ENCODE measurements at places on chromosomes 3 and 15.

DNA sequence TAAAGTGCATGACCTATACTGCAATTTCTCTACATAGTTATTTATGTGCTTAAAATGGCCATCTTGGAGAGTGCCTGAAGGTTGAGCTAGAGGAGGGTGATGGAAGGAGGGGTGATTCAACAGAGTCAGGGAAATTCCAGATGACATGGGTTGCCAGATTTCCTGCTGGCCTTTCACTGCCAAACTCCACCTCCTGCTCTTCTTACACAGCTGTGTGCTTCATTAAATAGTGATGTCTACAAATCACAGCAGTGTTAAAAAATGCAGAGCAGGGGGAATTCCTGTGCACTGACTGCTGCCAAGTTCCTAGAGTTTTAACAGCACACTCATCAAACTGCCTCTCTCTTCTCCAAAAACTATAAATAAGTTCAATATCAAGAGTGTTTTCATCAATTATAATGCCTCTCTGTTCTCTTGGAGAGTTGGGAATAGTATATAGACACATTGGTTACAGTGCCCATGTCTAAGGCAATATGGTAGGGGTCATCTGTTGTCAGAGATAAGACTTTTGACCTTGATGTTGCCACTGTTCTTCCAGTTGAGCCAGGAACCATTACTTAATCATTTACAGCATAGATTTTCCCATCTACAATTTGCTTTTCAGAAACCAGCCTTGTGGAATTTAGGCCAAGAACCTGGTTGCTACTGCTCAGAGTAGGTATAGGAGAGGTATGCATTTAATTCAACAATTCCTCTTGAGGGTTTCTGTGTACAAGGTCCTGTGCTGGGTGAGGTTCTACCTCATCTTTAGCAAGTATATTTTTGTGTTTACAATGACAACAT lies 79.6 kb downstream of the TP63 start:
- DNase-seq = no peak

GRCh38 chr3:123586131-123586530 lies 1.3 kb upstream of the HACD2 start:
- DNase-seq = no peak

GRCh38 chr3:73530022-73530396 lies 94.7 kb downstream of the PDZRN3 start:
- no peak for DNase-seq

GRCh38 chr15:100762289-100762688 lies 117.3 kb upstream of the ALDH1A3 start:
- no peak for DNase-seq

DNA sequence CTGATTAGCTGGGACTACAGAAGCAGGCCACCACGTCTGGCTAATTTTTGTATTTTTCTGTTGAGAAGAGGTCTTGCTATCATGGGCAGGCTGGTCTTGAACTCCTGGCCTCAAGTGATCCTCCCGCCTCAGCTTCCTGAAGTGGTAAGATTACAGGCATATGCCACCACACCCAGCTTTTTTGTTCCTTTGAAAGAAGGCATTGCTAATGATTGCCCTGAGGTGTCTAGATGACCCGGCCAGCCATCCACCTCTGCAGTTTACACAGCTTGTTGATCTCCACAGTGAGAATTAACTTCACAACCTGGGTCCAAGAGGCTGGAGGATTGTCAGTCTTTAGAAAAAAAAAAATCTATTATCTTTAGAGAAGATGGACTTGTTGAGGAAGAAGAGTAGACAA lies 58.7 kb downstream of the SMAD3 start:
- DNase-seq = no peak

DNA sequence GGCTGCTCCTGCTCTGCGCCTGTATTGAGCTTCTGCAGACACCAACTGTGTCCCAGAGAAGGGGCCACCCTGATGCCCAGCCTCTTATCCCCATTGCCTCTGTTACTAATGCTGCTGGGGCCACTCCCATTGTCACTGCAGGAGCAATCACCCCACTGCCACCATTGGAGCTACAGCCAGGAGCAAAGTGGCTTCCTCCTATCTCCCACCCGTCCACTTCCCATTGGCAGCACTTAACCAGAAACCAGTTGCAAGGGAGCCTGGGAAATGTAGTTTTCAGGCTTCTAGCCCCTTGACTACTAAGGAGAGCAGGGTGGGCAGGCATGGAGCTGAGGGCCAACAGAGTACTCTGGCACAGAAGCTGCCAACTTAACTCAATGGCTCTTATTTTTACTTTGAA lies 55.9 kb upstream of the KLF13 start:
- no peak for DNase-seq

DNA sequence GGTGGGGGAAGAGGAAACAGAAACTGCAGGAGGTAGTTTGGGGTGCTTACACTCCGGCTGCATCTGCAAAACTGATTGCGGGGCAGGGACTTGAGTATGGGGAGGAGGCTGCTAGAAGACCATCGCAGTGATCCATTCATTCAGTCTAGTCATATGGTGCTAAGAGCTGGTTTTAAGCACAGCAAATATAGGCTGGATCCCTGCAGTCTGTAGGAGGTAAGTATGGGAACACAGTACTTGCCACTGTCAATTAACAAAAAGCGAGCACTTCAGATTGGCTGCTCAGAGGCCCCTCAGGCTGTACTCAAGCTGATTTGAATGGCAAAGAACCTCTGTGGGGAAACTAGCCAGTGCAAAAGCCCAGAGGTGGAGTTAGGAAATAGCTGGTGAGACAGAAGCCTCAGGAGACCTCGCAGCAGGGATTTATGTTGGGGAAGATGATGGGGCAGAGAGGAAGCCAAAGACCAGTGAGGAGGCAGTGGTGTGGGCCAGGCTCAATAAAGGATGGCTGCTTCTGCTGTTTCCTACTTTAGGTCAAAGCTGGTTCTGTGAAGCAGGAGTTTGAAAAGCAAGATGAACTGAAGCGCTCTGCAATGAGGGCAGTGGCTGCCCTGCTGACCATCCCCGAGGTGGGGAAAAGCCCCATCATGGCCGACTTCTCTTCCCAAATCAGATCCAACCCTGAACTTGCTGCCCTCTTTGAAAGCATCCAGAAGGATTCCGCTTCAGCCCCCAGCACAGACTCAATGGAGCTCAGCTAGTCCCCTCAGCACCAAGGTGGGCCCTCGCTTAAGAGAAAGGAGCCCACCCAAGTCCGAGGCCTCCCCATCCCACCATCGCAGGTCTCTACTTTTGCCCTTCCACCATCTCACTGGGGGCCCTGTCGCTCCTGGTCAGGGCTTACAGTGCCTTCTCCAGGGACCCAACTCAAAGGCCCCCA lies 7.9 kb downstream of the RPL32 start:
- no peak for DNase-seq

DNA sequence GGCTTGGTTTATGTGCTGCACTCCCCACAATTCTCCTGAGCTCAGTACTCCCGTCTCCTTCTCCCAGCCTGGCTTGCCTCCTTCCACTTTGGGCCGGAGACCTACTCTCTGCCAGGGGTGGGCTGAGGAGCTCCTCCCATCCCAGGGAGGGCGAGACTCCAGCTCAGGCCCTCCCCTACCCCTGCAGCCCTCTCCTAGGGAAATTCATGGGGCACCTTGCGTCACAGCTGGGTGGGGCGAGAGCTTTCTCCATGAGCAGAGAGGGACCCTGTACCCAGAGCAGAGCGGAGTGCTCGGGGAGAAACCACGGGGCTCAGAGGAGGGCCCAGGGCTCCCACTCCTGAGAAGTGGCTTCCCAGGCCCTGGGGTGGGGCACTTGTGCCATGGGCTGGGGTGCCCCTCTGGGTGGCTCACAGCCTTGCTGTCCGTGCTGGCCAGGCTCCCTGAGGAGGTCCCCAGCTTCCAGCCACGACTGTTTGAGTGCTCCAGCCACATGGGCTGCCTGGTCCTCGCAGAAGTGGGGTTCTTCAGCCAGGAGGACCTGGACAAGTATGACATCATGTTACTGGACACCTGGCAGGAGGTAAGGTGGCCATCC lies 13.3 kb downstream of the VILL start:
- peak; percentile 61 for DNase-seq

DNA sequence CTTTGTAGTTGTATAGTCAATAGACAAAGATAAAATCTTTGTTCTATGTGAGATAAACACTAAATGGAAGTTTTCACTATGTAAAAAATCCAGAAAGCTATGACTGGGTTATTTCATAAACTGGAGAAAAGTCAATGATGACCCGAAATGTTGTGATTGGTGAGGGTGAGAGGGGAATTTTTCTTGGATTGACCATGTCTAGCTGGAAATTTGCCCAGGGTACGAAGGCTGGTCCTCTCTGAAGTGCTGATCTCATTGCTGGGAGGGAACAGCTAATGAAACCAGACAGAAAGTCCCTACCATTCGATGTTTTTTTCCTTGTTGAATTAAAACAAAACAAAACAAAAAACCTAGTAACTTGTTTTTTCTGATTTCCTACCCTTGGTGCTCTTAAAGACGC lies 14.3 kb downstream of the TPRG1 start:
- no peak for DNase-seq

DNA sequence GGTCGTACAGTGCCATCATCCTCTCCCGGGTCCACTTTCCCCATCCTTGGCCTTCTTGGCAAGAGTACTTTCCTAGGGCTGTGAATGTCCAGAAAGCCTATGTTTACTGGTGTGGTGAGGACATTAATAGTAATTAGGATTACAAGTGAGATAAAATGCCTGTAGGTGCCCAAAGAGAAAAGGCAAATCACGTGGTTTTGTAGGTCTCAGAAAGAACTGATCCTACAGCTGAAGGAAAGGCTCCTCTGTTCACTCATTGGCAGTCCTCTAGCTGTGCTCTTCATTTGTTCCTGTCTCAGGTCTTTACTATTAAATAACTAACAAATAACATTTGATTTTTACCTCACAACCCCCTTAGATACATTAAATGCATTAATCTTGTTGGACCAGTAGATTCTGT lies 220.1 kb upstream of the CBLB start:
- DNase-seq = no peak

DNA sequence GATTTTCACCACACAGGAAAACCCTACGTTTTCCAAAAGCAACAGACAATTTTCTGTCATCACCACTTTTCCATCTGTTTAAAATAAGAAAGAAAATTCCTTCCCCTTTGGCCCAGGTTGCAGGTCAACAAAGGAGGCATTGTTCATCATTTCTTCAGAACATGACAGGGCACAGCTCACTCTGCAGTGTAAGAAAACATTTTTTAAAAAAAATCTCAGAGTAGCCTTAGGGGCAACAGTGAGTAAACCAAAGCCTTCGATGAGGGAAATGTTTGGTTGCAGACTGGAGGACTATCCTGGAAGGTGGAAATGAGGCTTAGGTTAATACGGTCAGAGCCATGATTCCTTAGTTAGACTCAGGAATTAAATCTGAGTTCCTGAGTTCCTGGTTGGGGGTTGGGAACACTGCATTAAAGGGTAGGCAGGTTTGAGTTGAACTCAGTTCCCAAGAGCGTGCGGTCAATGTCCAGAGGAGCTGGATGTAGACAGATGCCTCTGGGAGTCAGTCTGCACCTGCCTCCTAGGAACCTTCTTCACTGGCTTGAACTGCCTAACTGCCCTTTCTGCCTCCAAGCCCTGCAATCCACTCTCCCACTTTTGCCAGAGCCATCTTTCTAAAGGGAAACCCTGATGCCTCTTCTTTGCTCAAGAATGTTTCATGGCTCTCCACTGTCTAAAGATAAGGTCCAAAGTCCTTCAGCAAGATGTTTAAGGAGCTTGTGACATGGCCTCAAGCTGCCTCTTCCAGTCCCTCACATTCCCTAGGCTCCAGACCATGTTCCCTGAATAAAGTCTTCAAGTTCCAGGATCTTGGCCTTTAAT lies 3.3 kb upstream of the HES1 start:
- DNase-seq = no peak

GRCh38 chr15:35496585-35496984 lies 49.4 kb downstream of the DPH6 start:
- no peak for DNase-seq

DNA sequence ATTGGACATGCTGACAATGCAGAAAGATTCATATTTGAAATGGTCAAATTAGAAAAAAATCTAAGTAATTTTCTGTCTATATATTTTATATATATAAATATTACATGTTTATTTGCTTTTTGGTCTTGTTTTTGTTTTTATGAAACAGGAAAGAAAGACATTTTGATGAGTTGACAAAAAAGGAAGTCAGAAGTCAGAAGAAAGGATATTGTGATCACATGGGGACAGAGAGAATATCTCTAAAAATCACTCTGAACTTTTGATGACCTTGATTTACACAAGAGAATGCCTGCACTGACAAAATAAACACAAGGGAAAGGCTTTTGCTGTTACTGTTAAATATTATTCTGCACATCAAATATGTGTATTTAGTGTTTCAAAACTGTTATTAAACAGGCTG lies 811.2 kb downstream of the SI start:
- DNase-seq = no peak

- DNase-seq = no peak
These were observed 833.5 kb upstream of the CADM2 start for GRCh38 chr3:84125201-84125721.

DNA sequence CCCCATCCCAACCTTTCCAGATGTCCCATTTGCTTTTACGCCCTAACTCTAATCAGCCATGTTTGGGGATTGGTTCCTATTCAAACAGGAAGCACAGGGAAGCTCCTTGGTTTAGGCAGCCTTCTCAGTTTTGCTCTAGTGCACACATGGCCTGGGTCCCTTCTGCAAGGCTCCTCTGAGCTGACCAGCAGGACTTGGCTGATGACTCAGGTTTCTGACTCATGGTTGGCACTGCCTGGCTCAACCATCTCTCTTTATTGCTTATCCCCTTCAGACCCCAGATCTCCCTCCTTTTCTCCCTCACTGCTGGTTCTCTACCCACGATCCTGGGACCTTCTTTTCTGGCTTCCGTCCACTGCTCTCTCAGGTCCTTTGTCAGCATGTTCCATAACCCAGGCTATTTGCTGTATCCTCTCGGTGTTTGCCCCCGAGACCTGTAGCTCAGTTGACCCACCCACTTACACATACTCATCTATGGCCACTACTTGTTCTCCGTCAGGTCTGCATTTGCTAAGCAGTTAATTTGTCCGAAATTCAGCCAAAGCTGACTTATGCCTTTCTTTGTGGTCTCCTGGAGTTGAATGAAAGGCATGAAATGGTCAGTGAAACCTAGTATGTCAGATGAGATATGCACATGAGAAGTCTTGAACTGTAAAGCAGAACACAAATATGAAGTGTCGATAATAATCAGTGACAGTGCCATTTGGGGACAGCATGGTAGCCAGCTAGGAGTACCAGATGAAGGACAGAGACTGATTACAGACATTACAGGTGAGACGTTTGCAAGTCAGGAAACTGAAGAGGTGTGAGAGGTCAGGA lies 323.5 kb upstream of the ROPN1 start:
- no peak for DNase-seq

GRCh38 chr3:33694944-33695343 lies 23.1 kb downstream of the CLASP2 start:
- DNase-seq = no peak

DNA sequence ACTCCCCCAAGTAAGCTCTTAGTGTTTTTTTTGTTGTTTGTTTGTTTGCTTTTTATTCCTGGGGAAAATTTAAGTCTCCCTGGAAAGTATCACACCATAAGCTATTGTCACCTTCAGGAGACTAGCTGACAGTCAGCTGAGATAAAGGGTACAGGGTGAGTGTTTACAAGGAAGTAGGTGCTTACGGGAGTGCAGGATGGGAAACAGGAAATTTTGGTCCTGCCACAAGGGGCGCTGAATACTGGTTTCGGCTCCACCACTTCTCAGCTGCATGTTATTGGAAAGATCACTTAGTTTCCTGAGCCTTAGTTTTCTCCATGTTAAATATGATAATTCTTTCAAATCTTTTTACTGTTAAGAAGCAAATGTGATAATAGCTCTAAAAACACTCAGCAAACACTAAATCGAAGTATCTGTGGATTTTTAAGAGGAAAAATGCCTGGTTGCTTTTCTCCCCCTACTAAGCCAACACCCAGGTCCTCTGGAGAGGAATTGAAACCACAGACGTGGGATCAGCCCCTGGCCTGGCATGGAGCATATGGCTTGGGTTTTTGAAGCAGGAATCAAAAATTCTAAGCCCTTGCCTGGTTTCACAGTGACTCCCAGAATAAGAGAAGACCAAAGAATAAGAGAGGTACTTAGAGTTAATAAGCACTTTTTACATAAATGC lies 90.7 kb downstream of the SCN11A start:
- no peak for DNase-seq

Data from left ventricle myocardium inferior (tissue), 1 donor.